HEK293T (cell line): ENCODE measurements at places on chromosomes 12 and 14.

- DNase-seq, result no peak
Observed at GRCh38 chr12:51917746-51918453, 10.6 kb downstream of the ACVRL1 start.

GRCh38 chr12:54993181-54993835, 8.7 kb upstream of the TESPA1 start:
- peak; percentile 66 for DNase-seq

DNA sequence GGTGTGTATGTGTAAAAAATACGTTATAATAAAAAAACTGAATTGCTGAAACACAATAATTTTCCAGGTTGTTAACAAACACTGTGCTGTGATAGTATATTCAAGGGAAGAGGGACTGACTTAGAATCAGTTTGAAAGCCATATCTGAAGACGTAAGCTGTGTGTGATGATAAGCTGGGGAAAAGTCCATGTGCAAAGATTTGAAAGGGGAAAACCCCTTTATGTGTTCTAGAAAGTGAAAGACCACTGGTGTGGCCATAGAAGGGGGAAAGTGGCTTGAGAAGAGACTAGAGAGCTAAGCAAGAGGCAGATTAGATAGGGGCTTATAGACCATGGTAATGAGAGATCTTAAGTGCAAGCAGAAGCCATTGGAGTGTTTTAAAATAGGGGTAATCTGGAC, 195.9 kb upstream of the GZMB start:
- DNase-seq, result no peak

GRCh38 chr14:93643127-93643526, 145.2 kb downstream of the PRIMA1 start:
- DNase-seq, result no peak

DNA sequence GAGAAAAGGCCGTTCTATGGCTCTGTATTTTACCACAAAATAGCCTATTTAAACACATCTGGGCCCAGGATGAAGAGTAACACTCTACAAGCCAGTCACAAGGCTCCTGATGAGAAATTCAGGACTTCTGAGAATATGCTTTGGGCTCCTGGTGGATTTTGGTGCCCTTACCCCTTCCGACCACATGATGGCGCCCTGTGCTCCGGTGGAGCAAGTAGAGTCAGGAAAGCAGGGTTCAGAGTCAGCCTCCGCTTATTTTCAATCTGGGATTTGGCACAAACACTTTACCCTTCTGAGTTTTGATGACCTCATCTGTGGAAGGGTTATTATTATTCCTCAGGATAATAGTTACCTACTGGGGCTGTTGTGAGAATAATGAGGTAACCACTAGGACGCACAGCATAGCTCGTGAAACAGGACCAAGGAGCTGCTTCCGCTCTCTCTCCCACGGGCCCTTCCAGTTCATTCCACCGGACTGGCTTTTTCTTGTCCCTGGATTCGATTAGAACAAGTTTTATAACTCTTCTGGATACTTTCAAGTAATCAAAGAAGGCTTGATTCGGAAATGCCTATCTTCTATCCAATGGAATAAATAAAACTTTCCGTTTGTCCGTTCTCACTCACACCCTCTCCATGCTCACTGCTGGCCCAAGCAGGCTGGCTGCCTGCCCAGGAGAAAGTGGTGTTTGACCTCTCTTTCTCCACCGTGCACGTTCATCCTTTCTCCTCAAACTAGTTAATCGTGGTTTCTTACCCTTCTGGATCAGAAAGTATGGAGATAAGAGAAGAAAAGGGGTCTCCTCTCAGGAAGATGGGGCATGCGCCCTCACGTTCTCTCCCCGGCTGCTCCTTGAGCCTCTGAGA, 104.6 kb downstream of the GALC start:
- peak; percentile 39 for DNase-seq
